ENCODE measurements at places on chromosomes 3 and 15.
A peak's percentile ranks its signal among the peaks of the same experiment; 100 is the strongest.

GRCh38 chr3:138493804-138494606, 59.6 kb downstream of the ESYT3 start:
- peak; percentile 88 for DNase-seq

GRCh38 chr15:64851503-64851840, 9.8 kb downstream of the PLEKHO2 start:
- peak; percentile 86 for DNase-seq

DNA sequence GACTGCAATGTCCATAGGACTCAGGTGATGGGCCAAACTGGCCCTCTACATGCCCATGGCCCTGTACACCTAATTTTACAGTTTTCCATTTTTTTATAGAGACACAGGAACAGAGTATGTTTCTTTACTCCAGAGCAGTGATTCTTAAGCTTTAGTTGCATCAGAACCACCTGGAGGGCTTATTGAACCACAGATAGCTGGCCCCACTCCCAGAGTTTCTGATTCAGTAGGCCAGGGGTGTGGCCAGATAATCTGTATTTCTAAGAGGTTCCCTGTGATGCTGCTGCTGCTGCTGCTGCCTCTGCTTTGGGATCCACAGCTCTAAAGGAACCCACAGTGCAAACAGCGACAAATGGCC, 5.1 kb downstream of the RBP1 start:
- DNase-seq, result peak; percentile 88

DNA sequence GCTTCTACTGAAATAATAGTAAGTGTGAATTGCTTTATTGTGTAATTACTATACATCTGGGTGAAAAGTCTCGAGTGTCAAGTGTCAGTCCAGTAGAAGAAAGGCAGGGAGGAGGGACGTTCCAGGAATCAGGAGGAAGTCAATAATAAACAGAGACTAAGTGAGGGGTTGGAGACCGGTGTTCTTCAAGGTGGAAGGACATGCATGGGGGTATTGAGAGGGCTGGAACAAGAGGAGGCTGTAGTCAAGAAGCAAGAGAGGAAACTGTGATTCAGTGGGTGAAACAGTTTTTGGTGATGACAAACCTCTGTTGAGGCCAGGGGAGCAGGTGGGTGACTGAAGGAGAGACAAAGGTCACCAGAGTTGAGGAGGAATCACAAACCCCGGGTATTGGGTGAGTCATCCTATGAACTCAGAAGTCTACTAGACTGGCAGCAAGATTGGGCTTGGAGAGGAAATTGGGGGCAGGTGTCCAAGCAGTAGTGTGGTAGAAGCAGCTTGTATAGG, 11.6 kb upstream of the SCAMP5 start:
- DNase-seq, result peak; percentile 56

GRCh38 chr3:76040946-76041345, 255.6 kb upstream of the ZNF717 start:
- DNase-seq, result no peak

GRCh38 chr3:49183873-49184272, 12.5 kb downstream of the KLHDC8B start:
- DNase-seq, result no peak

DNA sequence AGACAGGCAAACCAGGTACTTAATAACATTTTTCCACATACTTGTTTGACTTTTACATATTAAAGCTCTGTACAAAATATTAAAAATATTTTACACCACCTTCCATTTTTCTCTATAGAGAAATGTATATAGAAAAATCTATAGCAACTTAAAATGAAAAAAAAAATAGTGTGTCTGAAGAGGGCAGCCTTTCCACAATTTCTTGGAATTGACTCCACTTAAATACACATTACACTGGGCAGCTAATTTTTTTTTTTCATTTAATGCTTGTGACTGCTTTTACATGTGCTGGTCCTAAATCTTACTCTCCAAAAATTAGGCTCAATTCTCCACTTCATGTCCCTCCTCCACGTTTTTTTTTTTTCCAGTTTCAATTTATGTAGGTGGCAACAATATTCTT, 427.0 kb upstream of the RBMS3 start:
- peak; percentile 24 for DNase-seq

DNA sequence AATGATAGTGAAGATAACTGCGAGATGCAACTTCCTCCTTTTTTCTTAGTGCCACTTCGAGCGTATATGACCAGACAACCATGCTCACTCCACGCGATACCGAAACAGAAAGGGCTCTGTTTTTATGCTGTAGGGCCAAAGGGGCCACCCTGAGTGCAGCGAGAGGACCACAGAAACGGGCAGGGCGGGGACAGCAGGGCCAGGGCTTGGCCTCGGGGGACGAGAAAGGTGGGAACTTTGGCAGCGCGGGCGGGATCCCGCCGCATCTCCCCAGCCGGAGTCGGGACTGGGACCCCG, 483 bp downstream of the VPS13C start:
- peak; percentile 58 for DNase-seq

- no peak for DNase-seq
Observed at GRCh38 chr15:68440136-68440535, 8.2 kb upstream of the ITGA11 start.

GRCh38 chr15:45347033-45347432, 31.3 kb downstream of the GATM start:
- no peak for DNase-seq
